ENCODE measurements at places on chromosomes 16 and 17.

DNA sequence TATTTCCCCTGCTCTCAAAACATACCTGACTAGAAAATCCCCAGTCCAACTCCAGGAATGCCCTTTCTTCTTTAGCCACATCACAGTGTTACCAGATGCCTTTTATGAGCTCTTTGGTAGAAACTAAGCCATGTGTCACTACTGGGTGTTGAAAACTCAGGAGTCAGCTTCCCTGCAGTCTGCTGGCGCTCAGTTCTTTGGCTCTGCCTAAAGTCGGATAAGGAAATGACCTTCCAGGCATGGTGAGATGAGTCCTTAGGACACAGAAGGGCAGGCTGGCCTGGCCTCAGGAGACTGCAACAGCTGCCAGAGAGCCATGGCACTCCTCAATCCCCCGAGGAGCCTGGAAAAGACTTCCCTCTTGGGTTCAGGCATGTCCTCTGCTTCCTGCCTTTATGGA is 89.1 kb downstream of the CDH13 start:
- DNase-seq: no peak

GRCh38 chr17:2297023-2297422 is 6.6 kb downstream of the SMG6 start:
- DNase-seq: no peak

GRCh38 chr16:84759061-84759460 is 59.3 kb downstream of the USP10 start:
- no peak for DNase-seq

- DNase-seq: no peak
Observed at GRCh38 chr17:51188271-51188833, 22.1 kb downstream of the NME2 start.

DNA sequence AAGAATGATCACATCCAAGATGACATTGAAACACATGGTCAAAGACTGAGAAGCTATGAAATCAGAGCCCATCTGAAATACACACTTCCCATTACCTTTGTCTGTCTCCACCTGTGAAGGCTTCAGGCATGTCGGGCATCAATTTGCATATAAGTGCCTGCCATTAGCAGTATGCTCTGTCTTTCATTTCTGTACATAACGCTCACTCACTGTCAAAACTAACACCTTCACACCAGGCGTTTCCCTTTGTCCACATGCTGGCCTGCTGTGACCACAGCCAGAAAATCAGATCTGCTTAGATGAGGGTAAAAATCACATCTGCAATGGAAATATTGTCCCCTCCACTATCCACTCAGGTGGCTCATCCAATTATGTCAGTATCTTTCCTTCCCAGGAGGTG is 524.8 kb downstream of the TOX3 start:
- DNase-seq: no peak

- DNase-seq: no peak
Observed at GRCh38 chr17:15154618-15155017, 110.5 kb downstream of the PMP22 start.
